K562 (cell line): ENCODE measurements at places on chromosomes 1 and 21. TPM values are rescaled to one million over a fixed set of nuclear protein-coding genes. Genes with fewer than 3 reads are reported as not detected.

C8B gene
- not detected in 2 replicates for polyA plus RNA-seq

DNA sequence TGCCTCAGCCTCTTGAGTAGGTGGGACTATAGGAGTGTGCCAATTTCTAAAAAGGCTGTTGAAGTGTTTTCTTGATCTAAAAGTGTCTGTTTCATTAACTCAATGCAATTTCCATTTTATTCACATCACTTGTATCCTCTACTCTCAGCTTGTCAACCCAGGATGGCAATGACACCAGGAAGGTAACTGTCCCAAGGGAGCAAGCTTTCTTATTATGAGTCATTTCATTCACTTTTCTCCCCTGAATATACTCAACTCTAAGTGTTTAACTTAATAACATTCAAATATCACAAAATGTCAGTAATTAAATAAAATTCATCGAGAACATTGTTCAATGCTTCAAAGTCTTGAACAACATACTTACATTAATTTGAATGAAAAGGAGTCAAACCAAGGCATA lies 22.9 kb upstream of the GFI1 start:
- H3K4me3 ChIP-seq: no peak overlapping the region
- no peaks in the 10 kb centered on the region for H3K4me1 ChIP-seq
- no peak overlapping the region for H3K27ac ChIP-seq
- DNase-seq: no peak

MYBPH gene
- 0.13 TPM in 1 of 2 replicates, not detected in the other for polyA plus RNA-seq

DNA sequence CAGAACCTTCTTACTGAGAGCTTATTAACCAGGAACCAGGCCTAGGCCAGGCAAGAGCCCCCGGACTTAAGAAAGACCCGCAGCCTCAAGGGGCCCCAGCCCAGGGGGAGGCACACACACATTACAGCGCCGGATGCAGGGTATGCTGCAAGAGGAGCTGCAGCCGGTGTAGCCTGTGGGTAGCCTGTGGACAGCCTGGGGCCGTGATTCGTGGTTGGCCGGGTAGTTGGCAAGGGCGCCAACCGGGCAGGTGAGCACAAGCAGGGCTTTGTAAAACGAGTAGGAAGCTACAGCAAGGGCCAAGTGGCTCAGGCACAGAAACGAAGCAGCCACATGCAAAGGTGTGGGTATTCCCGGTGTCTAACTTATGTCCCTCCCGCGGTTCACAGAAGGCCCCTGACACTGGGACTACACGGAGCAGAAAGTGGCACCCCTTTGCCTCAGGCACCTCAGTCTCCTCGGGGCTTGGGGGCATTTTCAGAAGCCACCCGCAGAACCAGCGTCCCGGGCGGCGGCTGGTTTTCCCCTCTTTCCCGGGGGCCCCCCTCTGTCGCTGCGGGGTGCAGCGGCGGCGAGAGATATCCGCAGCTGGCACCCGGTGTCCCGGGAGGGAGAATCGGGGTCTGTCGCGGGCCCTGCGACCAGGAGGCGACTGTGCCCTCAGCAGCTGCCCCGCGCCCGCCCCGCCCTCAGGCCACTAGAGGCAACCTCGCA lies 40.8 kb downstream of the KIAA1614 start:
- no peak overlapping the region for H3K27ac ChIP-seq
- H3K36me3 ChIP-seq: peaks cover 16% of the 10 kb centered on the region; the same call in 2 of the 3 replicates
- H3K4me3 ChIP-seq: no peak overlapping the region
- H3K27me3 ChIP-seq: no peaks in the 10 kb centered on the region
- DNase-seq: no peak

PDPN gene
- not detected in 2 replicates for polyA plus RNA-seq
